ENCODE measurements at places on chromosomes 4 and X.

- no peak for DNase-seq
Measured at GRCh38 chrX:49290215-49290614, 13.2 kb upstream of the GAGE10 start.

- DNase-seq = no peak
Measured at GRCh38 chr4:173516621-173517524, 13.2 kb downstream of the HAND2 start.

DNA sequence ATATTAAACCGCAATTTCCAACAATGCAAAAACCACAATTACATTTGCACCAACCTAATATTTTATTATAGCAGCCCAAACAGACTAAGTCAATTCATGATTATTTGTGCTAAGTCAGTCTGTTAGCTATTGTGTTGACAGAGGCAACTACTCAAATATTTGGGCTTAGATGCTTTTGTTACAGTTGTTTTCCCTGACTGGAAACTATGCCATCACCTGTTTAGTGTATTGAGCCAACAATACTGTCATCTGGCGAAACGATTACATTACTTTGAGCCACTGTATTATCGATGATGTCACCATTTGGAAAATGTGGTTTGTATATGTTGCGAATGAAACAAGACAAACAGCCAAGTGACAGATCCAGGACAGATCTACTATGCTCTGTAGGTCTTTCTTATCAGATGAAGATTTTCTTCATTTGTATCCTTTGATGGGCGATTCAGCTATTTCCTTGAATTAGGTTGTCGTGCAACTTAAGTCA lies 38.7 kb upstream of the INTS6L start:
- DNase-seq = no peak

- no peak for DNase-seq
Measured at GRCh38 chr4:72243641-72244040, 211.8 kb downstream of the NPFFR2 start.

DNA sequence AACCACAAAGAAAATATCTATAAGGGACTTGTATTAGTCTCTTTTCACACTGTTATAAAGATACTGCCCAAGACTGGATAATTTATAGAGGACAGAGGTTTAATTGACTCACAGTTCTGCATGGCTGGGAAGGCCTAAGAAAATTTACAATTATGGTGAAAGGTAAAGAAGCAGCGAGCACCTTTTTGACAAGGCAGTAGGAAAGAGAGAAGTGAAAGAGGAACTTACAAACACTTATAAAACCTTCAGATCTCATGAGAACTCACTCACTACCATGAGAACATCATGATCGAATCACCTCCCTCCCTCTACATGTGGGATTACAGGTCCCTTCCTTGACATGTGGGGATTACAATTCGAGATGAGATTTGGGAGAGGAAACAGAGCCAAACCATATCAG lies 856.0 kb downstream of the TRAM1L1 start:
- no peak for DNase-seq

GRCh38 chrX:150361777-150362351 lies 1.3 kb upstream of the MAMLD1 start:
- DNase-seq = no peak

GRCh38 chrX:71162981-71163380 lies 18.3 kb downstream of the NLGN3 start:
- DNase-seq = no peak

DNA sequence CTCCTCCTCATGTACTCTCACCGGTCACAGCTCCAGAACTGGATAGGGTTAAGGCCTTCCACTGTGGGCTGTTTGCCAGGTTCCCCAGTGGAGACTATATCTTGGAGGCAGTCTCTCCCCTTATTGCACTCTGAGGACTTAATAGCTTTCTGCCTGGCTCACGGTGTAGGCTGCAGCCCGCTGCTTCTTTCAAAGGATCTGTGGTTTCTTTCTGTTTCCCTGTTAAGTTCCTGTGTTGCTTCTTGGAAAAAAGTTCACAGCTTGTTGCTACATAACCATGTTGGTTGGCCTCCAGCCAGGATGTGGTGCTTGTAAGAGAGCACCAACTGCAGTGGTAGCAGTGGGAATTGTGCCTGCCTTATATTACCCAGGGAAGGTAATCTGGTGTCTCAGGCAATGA lies 24.9 kb upstream of the ZDHHC15 start:
- DNase-seq = no peak

DNA sequence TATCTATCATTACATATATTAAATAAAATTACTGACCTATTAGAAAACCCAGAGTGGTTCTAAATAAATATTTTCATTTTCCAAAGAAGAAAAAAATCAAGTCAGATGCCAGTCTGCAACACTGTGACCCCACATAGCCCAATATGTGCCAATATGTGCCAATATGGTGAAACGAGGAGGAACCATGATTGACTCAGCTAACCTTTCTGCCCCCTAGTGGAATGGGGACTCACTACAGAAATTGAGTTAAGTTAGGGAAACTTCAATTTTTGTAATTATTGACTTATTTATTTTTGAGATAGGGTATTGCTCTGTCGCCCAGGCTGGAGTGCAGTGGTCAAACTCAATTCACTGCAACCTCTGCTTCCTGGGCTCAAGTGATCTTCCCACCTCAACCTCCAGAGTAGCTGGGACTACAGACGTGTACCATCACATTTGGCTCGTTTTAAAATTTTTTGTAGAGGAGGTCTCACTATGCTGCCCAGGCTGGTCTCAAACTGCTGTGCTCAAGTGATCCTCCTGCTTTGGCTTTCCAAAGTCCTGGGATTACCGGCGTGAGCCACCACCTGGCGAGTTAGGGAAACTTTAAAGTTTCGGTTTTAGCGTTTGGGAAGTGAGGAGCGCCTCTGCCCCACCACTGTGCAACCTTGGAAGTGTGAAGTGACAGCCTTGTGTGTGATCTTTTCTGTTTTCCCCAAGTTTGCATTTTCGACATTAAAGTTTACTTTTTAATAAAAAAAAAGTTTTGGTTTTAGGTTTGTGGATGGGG lies 116.8 kb upstream of the SHISA3 start:
- DNase-seq = no peak
